Fibroblast of skin of right biceps (primary cell): ENCODE measurements at places on chromosomes 16 and 17.
A peak's percentile ranks its signal among the peaks of the same experiment; 100 is the strongest.

DNA sequence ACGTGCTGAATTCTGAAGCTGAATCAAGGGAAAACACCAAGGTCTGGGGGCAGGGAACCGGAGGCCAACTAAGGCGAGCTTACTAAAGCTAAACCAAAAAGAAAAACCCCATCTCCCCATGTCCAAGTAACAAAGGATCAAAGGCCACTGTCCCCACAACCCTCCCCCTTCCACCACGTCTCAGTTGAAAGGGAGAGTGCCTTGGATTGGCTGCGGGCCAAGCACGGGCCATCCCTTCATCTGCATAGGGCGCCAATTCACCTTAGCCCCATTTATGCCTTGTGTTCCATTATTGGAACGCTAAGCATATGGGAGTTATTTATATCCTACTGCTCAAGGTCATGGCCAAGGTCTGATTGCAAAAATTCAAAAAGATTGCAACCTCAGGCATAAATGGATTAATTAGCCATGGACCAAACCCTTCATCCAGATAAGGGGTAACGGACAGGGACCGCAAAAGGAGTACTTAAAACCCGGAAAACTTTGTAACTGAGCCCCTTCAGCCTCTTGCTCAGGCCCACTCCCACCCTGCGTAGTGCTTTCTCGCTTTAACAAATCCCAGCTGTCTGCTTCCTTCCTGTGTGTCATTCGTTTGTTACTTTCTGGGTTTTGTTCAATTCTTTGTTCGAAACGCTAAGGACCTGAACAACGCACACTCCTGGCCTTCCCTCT, 740 bp upstream of the ATP6V0D1 start:
- DNase-seq = peak; percentile 38

DNA sequence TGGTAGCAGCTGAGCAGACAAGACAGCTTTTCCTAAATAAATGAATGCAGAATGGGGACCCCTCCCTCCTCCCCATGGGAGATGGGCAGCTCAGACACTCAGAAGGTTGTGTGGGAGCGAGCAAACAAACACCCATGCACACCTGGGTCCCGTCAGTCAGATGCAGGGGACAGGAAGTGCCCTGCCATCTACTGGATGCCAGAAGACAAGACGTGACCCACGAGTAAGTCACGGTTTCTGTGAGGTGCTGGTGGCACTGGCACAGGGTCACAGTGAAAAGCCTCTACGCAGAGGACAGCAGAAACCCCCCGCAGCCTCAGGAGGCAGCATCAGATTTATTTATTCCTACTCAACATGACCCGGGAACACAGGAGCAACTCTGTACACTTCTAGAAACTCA, 8.4 kb downstream of the HBQ1 start:
- DNase-seq = no peak

DNA sequence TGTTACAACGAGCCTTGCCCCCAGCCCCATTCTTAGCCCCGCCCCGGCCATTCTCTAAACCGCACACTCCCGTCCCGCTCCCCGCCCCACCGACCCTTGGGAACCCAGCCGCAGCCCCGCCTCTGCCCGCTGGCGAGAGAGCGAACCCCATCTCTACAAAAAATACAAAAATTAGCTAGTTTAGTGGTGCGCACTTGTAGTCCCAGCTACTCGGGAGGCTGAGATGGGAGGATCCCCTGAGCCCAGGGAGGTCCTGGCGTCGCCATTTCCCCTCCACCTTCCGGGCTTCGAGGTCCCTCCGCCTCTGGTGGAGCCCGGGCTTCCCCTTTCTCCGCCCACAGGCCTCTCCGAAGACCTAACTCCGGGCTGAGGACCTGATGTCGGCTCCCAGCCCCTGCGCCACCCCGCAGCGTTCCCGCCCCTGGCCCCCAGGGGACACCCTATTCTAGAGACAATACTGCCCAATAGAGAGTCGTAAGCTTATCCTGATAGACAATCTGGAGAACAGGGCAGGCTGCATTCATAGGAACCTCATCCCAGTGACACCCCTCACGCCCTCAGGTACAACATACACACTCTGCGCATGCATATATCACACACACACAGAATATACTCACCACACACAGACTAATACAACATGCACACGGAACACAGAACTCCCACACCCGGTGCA, 480 bp upstream of the PROCA1 start:
- peak; percentile 36 for DNase-seq

DNA sequence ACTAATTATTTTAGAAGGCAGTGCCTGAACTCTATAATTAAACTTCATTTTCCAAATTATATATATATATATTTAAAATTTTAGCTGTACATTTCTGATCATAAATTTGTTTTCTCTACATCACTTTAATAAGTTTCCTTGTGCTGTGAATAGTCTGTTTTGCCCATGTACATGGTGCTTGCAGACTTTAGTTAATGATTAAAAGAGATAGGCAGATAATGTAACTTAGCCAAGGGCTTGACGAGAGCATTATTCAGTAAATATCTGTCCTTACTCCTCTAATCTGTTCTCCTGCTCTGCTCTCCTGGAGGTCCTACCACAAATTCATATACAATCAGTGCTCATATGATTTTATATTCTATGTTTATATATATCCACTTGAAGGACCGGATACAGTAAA, 595.2 kb upstream of the KIF2B start:
- no peak for DNase-seq

- no peak for DNase-seq
These were observed 25.6 kb upstream of the CRISPLD2 start for GRCh38 chr16:84794186-84794585.
